ENCODE measurements at places on chromosomes 6 and 20.

DNA sequence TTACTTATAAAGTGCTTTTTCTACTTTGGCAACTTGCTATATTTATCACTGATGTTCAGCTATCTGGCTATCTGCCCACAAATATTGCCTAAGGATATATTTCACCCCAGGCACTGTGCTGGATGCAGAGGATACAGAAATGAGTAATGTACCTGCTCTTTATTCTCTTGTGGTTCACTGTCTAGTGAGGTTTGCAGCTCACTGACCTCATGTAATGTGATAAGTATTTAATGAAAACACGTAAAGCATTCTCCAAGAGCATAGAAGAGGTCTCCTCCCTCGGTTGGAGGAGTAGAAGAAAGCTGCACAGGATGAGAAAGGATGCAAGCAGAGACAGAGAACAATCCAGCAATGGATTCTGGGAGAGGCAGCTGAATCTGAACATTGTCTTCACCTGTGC is 610.7 kb downstream of the CBLN4 start:
- DNase-seq, result no peak

GRCh38 chr20:46308258-46309157 is at the start of gene CDH22:
TSS of gene CDH22 (minus strand) at chr20:46308498. CDS start at chr20:46251294, 57,204 bp downstream.
- DNase-seq, result no peak

DNA sequence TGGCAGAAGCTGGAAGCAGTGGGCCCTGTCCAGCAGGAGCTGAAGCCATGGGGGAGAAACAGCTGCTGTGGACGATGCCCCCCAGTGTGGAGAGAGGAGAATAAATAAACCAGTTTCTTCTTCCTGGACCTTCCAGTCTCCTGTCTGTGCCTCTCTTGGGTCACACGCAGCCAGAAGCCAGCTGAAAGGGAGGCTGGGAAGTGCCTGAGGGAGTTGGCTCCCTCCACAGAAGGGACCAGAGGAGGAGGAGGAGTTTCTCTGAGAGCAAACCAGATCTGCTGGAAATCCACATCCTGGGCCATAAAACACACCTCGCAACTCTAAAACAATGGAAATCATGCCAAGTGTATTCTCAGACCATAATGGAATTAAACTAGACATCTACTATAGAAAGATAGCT is 577.0 kb downstream of the CDH26 start:
- no peak for DNase-seq

DNA sequence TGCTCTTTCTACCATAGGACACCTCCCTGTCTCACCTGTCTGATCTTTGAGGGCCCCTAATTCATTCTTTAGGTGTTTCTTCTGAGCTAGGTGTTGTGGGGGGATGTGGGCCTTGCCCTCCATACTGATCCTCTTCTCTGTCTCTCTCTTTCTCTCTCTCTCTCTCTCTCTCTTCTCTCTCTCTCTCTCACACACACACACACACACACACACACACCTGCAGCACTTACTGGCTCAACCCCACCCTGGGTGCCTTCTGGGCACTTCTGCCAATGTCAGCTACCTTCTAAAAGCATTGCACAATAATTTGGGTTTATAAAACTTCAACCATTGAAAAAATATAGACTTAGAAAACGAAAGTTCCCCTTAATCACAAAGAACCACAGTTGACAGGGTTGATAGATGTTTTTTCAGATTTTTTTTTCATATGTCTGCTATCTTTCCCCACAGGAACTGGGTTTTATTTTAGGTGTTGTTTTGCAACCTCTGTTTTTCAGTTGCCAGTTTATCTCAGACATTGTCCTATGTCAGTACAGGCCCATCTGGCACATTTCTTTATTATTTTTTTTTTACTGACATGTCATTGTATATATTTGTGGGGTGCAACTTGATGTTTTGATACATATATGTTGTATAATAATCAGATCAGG is 28.1 kb downstream of the PKIG start:
- no peak for DNase-seq

- DNase-seq, result no peak
These were observed 352.6 kb downstream of the ZFAND3 start for GRCh38 chr6:38171997-38172738.

- DNase-seq, result no peak
These were observed 159.7 kb upstream of the KCNG1 start for GRCh38 chr20:51182571-51182970.

GRCh38 chr6:141153563-141153962 is 979.2 kb upstream of the GJE1 start:
- no peak for DNase-seq

GRCh38 chr6:154453329-154453728 is 57.2 kb downstream of the CNKSR3 start:
- DNase-seq, result no peak

- DNase-seq, result no peak
These were observed 2.2 kb upstream of the STXBP5 start for GRCh38 chr6:147201885-147202515.

GRCh38 chr6:81075974-81076373 is 676.5 kb downstream of the TENT5A start:
- no peak for DNase-seq

DNA sequence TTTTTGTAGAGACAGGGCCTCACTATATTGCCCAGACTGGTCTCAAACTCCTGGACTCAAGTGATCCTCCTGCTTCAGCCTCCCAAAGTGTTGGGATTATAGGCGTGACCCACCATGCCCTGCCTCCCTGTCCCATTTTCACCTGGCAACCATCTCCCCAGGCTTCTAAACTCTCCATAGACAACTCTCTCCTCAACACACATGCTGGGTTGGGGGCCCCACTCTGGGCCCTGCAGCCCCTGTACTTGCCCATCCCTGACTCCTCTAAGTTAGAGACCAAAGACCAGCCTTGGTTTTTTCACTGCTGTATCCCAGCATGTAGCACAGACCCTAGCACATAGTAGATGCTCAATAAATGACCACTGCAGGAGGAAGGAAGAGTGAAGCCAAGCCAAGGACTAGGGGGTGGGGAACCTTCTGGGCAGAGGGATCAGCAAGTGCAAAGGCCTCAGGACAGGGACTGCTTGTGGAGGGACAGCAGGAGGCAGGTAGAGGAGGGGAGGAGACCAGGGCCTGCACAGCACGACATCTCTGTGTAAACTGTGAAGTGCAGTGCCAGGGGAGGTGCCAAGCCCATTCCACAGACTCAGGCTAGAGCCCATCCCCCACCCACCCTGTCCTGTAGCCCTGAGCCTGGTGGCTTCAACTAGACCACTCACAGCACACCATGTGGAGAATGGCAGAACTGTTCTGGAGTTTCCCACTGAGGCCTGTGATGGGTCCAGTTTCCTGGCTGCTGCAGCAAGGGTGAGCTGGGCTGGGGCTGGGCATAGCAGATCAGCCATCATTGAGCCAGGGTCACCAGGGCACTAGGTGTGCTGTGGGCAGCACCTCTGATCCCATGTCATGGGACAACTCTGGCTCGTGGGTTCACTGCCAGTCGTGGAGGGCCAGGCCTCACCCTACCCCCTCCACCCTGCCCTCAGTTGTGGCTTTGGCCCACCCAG is 3.4 kb upstream of the SRC start:
- no peak for DNase-seq

GRCh38 chr20:32142991-32143390 is 33.5 kb downstream of the TM9SF4 start:
- no peak for DNase-seq

GRCh38 chr6:170031684-170032121 is 259.2 kb downstream of the DLL1 start:
- DNase-seq, result no peak

GRCh38 chr20:57686931-57687652 is 22.7 kb downstream of the PMEPA1 start:
- no peak for DNase-seq

- peak; percentile 97 for DNase-seq
These were observed at the start of gene TAP2 for GRCh38 chr6:32838114-32838958. TSS of gene TAP2 (minus strand) at chr6:32838739. CDS start at chr6:32838233, 506 bp downstream.

GRCh38 chr20:40687384-40688128 is 1.5 kb downstream of the MAFB start:
- DNase-seq, result no peak

- no peak for DNase-seq
These were observed at the start of gene GSTA5 for GRCh38 chr6:52840763-52841585. TSS of gene GSTA5 (minus strand) at chr6:52840813.

GRCh38 chr6:83722876-83723275 is 14.0 kb upstream of the SNAP91 start:
- DNase-seq, result no peak

DNA sequence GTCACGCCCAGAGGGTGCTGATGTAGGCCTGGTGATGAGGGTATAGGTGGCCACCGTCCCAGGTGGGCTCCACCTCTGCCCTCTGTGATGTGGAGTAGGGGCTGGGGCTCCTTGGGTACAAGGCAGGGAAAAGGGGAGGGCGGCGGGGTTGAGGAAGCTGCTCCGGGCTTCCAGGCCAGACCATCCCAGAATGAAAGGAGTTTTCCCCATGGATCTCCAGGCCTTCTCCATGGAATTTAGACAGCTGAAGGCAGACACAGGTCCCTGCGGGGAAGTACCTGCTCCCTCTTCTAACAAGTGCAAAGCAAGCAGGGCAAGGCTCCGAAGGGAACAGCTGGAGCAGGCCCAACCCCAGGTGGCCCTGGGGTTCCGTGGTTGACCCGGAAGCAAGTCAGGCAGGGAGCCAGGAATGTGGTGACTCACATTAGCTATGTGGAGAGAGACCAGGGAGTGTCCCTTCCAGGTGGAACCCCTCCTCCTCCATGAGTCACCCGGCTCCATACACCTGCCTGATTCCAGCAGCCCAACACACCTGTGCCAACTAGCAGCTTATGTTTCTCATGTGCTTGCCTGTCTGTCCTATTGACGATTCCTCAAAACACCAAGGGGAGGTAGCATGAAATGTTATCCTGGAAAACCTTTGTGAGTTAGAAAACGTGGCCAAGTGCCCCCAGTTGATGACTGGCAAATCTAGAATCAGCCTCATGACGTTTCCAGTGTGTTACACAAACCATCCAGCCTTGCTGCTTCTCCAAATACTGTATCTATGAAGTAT is 59.7 kb upstream of the SNX9 start:
- no peak for DNase-seq

DNA sequence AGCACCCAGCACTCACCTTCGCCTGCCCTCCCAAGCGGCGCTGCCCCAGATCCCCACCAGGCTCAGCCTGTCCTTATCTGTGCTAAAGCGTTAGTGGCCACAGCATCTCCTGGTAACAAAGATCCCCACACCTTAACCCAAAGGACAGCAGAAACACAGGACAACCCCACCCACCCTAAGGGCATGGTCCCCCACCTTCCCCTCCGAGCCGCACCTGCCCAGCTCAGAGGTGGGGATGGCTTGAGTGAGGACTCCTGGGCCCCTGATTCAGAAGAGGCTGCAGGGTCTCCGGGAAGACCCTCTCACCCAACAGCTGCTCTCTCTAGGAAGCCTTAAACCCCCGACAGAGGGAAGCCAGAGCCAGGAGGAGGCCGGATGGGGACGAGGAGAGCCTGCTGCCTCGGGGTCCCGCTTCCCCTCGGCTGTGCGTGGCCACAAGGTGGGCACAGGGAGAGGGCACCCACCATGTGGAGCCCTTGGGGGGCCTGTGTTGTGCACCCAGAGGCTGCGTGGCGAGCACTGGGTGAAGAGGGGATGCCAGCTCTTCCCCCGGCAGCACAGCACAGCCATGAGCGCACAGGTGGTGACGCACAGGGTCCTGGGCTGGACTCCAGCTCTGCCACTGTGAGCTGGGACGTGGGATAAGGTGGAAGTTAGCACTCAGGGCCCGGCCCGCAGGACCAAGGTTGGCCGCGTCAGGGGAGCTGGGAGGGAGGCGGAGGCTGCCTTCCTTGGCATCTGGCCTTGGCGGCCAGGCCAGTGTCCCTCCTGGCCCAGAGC is 31.9 kb upstream of the MRGBP start:
- no peak for DNase-seq

DNA sequence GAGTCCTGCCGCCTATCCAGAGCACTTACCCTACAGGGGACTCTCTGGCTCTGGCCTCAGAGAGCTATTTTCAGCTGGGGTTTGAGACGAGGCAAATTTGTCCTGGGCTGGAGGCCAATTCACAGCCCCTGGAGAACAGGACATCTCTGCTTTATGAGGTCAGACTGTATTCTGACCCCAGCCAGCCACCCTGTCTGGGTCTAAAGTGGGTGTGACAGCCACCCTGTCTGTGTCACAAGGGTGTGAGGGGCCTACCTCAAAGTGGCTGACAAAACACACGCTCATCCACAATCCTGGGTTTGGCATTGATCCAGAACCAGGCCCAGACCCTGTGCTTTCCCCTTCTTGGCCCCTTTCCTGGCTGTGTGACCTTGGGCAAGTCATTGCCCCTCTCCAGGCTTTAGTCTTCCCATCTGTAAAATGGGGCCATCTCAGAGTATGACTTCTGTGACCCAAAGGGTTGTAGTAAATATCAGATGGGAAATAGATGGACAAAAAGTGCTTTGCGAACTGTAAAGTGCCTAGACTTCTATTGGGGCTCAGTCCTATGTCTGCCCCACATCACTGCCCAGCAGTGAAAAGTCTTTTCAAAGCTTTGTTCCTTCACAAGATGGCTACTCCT is 44.1 kb upstream of the TGM2 start:
- no peak for DNase-seq

DNA sequence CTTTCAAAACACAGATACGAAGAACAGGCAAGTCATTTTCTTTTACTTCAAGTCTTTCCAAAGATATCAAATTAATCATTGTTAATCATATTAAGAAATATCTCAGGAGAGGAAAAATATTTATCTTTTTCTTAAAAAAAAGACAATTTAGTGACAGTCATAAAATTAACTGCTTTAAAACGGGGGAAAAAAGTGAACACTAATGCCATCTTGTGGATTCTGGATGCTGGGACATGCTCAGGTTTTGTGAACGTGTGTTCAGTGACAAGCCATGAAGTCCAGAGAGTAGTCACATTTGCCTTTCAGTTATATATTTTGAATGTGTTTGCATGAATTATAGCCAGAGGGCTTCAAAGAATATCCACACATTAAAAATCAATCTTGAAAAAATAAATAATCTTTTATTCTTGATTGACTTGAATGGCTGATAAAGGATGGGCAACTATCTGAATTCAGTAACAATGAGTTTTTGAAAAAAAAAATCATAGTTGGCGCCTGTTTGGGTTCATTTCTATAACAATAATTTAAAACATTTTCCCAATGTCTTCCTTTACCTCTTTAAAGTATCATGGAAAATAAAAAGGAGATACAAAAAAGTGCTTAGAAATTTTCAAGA is 74.7 kb upstream of the NOX3 start:
- DNase-seq, result no peak

- no peak for DNase-seq
These were observed 455.9 kb upstream of the MARCKS start for GRCh38 chr6:113401231-113401630.

- DNase-seq, result no peak
These were observed 100.0 kb upstream of the CITED2 start for GRCh38 chr6:139474145-139475108.

DNA sequence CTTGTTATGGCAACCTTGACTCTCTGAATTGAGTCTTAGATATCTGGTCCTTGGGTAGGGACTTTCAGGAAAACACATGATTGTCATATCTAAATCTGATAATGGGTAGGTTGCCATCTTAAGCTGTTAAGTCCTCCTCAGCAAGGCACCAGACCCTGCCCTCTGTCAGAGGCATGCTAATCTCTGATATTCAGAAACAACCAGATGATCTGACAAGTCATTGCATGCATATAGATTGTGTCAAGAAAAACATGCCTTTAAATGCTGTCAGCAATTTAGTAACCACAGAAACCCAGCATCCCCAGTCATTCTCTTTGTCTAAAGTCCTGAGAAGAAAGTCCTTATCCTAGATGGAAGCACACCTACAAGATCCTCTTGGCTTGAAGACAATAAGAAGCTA is 149.1 kb downstream of the EDN1 start:
- DNase-seq, result no peak
